Aorta (tissue), 5 donors: ENCODE measurements at places on chromosomes 1 and 21.

- DNase-seq = peak; percentile 23
Measured at GRCh38 chr1:154413177-154413783, 8.1 kb downstream of the IL6R start.

GRCh38 chr21:38965241-38965640 lies 159.5 kb downstream of the ETS2 start:
- DNase-seq = no peak

DNA sequence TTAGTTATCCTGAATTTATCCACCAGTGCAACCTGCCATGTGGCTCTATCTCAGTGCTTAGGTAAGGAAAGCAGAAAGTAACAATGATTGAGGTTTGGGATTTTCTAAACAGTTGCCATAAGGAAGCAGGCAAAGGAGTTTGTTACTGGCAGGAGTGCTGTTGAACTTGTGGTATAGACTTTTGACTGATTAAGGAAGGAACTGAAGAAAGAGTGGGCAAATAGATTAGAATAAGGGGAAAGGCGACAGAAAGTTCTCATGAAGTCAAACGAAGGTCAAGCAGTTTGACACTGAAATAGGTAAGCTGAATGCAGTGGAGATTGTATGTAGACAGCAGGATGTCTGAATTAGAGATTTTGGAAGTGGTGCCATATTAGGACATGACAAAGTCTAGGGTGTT lies 24.2 kb upstream of the CR2 start:
- DNase-seq = no peak

- DNase-seq = no peak
Measured at GRCh38 chr1:56453417-56454078, 125.8 kb downstream of the PLPP3 start.

DNA sequence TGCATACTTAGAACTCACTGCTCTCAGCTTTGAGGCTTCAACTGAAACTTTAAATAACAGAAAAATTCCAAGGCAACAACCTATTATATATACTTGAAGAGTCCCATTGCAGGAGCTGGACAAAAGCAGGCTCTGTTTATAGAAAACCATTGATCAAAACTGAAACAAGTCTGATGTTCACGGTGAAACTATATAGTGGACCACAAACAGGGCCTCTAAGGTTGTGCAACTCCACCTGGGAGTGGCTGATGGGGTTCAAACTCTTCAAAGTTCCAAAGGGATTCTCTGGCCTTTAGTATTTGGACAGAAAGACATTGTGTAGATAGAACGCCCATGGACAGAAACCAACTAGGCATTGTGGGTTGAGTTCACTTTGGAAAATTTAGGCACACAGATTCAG lies 140.3 kb downstream of the ZC3H11B start:
- DNase-seq = no peak

DNA sequence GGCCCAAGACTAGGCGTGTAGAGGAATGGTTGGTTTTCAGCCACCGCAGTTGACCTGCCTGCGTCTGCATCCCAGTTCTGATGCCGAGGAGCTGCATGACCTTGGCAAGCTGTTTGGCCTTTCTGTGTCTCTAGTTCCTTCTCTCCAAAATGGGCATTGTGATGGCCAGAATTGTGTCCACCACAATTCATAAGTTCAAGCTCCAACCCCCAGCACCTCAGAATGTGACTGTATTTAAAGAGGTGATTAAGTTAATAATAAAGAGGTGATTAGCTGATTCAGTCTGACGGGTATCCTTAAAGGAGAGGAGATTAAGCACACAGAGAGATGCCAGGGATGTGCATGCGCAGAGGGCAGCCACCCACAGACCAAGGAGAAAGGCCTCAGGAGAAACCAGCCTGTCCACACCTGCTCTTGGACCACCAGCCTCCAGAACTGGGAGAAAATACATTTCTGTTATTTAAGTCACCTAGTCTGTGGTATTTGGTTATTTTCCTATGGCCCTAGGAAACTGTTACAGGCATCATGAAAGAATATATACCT lies 28.5 kb downstream of the MAB21L3 start:
- DNase-seq = no peak

GRCh38 chr1:101242324-101243050 lies 5.7 kb downstream of the S1PR1 start:
- DNase-seq = no peak

DNA sequence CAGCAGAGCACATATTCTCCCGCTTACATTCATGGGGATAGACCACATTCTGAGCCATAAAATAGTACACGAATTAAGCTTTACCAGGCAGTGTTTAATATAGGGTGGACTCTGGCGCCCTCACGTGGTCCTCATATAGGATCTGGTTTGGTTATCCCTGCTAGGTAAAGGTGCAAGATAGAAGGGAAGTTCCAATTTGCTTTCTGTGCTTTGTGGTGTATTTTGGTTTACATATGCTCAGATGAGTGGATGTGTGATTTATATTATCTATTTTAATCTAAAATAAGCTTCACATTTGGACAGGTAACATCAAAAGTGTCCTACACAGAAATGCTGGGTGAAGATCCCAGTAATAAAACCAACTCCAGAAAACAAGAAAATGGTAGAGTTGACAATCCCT lies 3.6 kb downstream of the CR1 start:
- peak; percentile 75 for DNase-seq

DNA sequence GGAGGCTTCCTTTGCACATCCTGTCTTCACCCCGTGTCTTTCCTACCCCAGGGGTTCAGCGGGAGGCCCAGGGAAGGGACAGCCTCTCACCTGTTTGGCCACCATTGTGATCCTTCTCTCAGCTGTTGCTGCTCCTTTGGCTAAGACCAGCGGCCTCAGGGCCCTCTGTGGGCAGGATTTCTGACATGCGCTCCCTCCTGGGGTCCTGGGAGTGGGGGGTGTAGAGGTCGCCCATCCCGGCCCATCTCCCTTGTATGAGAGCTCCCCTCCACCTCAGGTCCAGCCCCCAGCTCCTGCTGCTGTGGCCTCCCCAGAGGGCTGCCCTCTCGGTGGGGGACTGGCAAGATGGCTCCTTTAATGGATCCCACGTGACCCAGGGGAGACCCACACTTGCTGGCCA lies 120.5 kb downstream of the PRDM2 start:
- no peak for DNase-seq

DNA sequence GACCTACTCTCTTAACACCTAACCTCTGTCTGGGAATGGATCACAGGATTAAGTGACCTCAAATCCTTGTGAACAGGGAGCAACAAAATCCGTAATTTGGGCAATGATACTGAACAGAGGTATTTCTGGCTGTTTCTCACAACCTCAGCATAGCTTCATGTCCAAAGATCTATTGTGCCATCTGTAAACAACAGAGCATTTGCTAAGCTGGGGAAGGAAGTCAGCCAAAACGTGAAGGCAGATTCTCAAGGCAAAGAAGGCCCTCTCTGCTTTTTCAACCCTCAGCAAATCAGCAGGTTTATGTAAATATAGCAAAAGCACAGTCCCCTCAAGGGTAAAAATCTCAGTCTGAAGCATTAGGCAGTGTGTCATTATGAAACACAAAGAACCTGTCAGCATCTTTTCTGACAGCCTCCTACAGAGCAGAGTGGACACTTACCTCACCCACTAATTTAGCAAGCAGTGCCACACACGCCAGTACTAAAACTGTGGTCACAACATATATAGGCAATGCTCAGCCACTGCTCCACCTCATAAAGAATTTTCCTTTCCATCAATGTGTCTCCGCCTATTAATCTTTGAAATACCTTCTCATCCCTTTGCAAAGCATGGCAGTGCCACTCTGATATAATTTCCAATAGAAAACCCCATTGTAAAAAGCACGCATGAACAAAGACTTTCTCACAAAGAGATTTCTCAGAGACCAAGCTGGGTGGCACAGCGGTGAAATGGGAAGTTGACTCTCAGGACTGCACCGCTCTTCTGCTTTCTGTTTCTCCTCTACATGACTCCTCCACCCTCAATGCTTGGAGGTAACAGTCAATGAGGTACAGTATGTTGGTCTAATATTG lies 188.0 kb downstream of the RERE start:
- DNase-seq = no peak

- peak; percentile 92 for DNase-seq
Measured at GRCh38 chr1:44810101-44810761, 1.9 kb downstream of the BTBD19 start.

- peak; percentile 73 for DNase-seq
Measured at GRCh38 chr1:11070876-11071275, 11.1 kb upstream of the SRM start.

DNA sequence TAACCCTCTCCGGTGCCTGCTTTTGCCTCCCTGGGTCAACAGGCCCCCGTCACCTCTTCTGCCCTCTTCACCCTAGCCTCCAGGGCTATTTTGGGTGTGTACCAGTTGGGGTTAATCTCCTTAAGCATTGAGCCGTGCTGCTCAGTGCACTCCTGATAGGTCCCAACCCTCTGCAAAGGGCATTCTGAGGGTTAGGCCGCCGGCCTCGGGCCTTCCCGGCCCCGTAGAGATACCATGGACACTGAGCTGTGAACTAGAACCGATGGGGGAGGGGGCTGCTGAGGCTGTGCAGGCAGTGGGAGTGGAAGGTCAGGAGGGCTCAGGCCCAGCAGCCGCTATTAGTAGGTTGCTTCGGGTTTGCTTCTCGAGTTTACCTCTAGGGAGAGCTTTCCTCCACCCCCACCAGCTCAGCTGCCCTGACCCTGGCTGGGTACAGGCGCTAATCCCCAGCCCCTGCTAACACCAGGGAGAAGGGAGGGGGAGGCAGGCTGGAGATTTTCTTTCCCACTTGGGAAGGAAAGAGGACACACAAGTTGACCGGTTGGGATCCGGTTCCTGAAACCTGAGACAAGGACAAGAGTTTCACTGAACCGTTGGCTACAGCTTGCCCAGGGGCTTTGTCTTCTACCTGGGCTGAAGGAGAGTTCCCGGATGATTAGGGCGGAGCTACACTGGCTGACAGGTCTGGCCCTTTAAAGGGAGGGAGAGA lies 4.8 kb downstream of the LMOD1 start:
- DNase-seq = no peak

GRCh38 chr1:29855561-29856160 lies 619.3 kb downstream of the PTPRU start:
- DNase-seq = no peak

GRCh38 chr1:93743465-93743864 lies 61.8 kb upstream of the BCAR3 start:
- no peak for DNase-seq

DNA sequence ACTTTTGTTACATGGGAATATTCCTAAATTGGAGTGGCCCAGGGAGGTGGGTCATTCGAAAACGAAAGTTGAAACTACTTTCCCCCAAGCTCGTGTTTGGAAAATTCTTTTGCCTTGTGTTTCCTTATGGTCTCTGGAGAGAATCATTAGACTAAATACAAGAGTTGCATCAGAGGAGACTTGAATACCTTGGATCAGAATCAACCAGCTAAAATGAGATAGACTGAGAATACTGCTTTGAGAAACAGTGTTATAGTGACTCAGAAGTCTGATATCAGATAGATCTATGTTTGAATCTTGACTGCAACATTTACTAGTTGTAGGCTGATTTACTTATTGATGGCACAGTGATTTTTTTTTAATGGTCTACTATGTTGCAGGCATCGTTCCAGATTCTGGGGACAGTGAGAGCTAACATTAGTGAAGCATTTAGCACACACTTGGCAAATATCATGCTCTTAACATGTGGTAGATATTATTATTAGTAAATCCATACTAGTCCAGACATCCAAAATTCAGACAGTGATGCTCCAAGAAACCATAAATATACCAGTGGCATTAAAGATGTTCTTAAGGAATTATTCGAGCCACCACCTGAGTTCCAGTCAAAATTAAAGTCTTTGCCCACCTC lies 12.9 kb upstream of the ACTN2 start:
- DNase-seq = no peak
